H9 (cell line): ENCODE measurements at places on chromosomes 3 and 15.

- no peaks in the 10 kb centered on the region for H3K36me3 ChIP-seq
- no peak for DNase-seq
- no peak overlapping the region for H3K27ac ChIP-seq
- H3K27me3 ChIP-seq = peaks cover 3% of the 10 kb centered on the region; the same call in 1 of the 2 replicates
Observed at GRCh38 chr3:159559771-159560170, 428.9 kb upstream of the IL12A start.

GRCh38 chr3:148601766-148602685, 95.7 kb upstream of the AGTR1 start:
- H3K4me1 ChIP-seq = no peaks in the 10 kb centered on the region
- no peaks in the 10 kb centered on the region for H3K36me3 ChIP-seq
- H3K4me3 ChIP-seq = no peak overlapping the region
- H3K27ac ChIP-seq = no peak overlapping the region
- no peak for DNase-seq

- no peak overlapping the region for H3K4me3 ChIP-seq
- no peaks in the 10 kb centered on the region for H3K4me1 ChIP-seq
- H3K27ac ChIP-seq = no peak overlapping the region
- H3K36me3 ChIP-seq = peaks cover 37% of the 10 kb centered on the region
Observed at GRCh38 chr3:38229036-38229435, 36.6 kb upstream of the SLC22A13 start.

- H3K36me3 ChIP-seq = no peaks in the 10 kb centered on the region
- no peak for DNase-seq
- peaks cover 22% of the 10 kb centered on the region; the same call in 1 of the 2 replicates for H3K27me3 ChIP-seq
- no peak overlapping the region for H3K4me3 ChIP-seq
Observed at GRCh38 chr15:50180582-50180981, 1.4 kb upstream of the SLC27A2 start.
